Left cardiac atrium (tissue), 4 donors: ENCODE measurements at places on chromosomes 3 and 15.

- DNase-seq = no peak
Measured at GRCh38 chr3:190384309-190384756, 3.6 kb upstream of the CLDN16 start.

DNA sequence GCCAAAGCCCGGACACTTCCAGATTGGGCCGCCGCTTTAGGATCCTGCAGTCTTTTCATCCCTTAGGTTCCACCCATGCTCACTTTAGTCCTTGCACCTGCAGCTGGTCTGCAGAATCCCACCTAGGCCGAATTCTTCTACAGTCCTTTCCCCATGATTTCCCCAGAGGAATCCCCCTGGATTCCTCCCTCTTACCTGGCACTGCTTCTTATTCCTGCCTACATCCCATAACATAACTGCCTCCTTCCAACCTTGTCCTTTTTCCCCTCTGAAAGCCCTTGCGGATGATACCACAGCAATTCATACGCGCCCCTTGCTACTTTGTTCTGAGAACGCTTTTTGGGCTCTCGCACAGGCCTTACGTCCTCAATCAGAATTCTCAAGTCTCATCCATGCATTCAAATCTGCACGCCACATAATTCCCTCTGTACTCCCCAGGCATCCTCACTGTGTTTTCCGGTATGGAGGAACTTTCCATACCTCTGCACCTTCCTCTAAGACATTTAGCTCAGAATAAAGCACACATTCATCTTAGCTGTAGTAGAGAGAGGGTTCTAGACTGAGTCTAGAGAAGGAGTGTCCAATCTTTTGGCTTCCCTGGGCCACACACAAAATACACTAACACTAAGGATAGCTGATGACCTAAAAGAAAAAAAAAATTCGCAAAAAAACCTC, 619 bp downstream of the EIF2AK4 start:
- DNase-seq = no peak

- DNase-seq = no peak
Measured at GRCh38 chr3:38139191-38139590, 730 bp downstream of the MYD88 start.

GRCh38 chr3:134494495-134494894, 8.6 kb downstream of the CEP63 start:
- DNase-seq = no peak

GRCh38 chr3:52052831-52053306, 3.5 kb downstream of the DUSP7 start:
- DNase-seq = peak; percentile 94

GRCh38 chr3:37996785-37997301, 6.3 kb downstream of the VILL start:
- DNase-seq = peak; percentile 68

- DNase-seq = no peak
Measured at GRCh38 chr3:139213936-139214335, 129.9 kb upstream of the MRPS22 start.

GRCh38 chr3:63937661-63938651, 25.8 kb upstream of the SCAANT1 start:
- DNase-seq = no peak

GRCh38 chr3:4417449-4417848, 49.6 kb downstream of the SUMF1 start:
- DNase-seq = no peak

GRCh38 chr3:183563536-183563874, 8.0 kb upstream of the KLHL6 start:
- DNase-seq = no peak

- DNase-seq = no peak
Measured at GRCh38 chr3:172464306-172464705, 16.1 kb upstream of the GHSR start.

GRCh38 chr3:159796744-159797143, 191.9 kb upstream of the IL12A start:
- DNase-seq = no peak

GRCh38 chr3:156772588-156773206, 53.5 kb upstream of the LEKR1 start:
- DNase-seq = peak; percentile 26
